Thyroid gland (tissue), 4 donors: ENCODE measurements at places on chromosomes 5 and 9. TPM values are rescaled to one million over a fixed set of nuclear protein-coding genes. Genes with fewer than 3 reads are reported as not detected.

GRCh38 chr9:76038431-76038830, 148.0 kb downstream of the PCSK5 start:
- no peaks in the 10 kb centered on the region for H3K36me3 ChIP-seq
- H3K4me1 ChIP-seq = no peaks in the 10 kb centered on the region
- H3K4me3 ChIP-seq = no peak overlapping the region
- H3K27me3 ChIP-seq = no peaks in the 10 kb centered on the region
- H3K27ac ChIP-seq = no peak overlapping the region

COL23A1 gene
- total RNA-seq = 76.6 TPM

ZNF474 gene
- 0.33 TPM for total RNA-seq

GRCh38 chr9:16030528-16031185, 477.8 kb downstream of the CCDC171 start:
- DNase-seq = no peak
- H3K36me3 ChIP-seq = no peaks in the 10 kb centered on the region
- no peak overlapping the region for H3K27ac ChIP-seq
- H3K4me3 ChIP-seq = no peak overlapping the region

DNA sequence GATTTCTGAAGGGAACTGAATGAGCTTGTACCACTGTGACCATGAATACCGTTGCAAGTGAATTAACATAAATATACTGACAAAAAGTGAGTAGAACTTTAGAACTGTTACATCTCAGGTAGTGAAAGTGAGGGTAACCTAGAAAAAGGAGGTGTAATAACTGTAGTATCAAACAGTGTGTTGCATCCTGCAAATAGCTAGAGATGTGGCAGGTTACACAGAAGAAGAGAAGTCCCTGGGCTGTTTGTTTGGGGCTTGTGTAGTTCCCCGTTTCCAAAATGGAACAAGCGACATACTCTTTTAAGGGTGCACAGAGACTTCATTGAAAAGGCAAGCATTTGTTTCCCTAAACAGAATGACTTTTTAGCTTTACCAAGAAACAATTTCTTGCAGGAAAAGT, 214.8 kb downstream of the NR3C1 start:
- no peaks in the 10 kb centered on the region for H3K27me3 ChIP-seq
- no peak for DNase-seq
- no peaks in the 10 kb centered on the region for H3K36me3 ChIP-seq
- H3K27ac ChIP-seq = no peak overlapping the region

DNA sequence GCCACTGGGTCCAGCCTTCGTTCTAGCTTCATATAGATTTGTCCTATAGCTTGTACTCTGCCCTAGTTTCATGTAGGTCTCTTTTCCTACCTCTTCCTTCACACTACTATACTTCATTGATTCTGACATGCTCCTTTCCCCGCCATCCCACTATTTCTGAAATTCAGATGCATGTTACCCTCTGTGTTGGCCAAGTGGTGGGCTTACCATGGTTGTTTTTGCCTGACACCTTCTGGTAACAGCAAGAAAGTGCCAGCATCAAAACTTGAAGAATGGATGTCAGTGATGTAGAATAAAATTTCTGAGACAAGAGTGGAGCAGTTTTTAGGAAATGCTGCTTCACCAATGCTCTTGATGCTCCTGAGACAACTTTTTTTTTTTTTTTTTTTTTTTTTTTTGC, 19.5 kb upstream of the SERINC5 start:
- no peaks in the 10 kb centered on the region for H3K36me3 ChIP-seq
- no peak overlapping the region for H3K27ac ChIP-seq
- peaks cover 4% of the 10 kb centered on the region for H3K4me1 ChIP-seq
